Hematopoietic multipotent progenitor cell treated with erythropoietin and hydrocortisone succinate and interleukin-3 and kit ligand, for 17 days (in vitro differentiated cells): ENCODE measurements at places on chromosomes 11 and 22.

- DNase-seq = peak; percentile 6
These were observed 109.3 kb downstream of the GGTLC2 start for GRCh38 chr22:22753526-22754267.

GRCh38 chr11:117144477-117145392 lies 648 bp downstream of the PAFAH1B2 start:
- DNase-seq = peak; percentile 73

GRCh38 chr11:103055221-103055890 lies 36.6 kb downstream of the DCUN1D5 start:
- DNase-seq = peak; percentile 38

- DNase-seq = no peak
These were observed 8.2 kb downstream of the ZP1 start for GRCh38 chr11:60875366-60876167.

DNA sequence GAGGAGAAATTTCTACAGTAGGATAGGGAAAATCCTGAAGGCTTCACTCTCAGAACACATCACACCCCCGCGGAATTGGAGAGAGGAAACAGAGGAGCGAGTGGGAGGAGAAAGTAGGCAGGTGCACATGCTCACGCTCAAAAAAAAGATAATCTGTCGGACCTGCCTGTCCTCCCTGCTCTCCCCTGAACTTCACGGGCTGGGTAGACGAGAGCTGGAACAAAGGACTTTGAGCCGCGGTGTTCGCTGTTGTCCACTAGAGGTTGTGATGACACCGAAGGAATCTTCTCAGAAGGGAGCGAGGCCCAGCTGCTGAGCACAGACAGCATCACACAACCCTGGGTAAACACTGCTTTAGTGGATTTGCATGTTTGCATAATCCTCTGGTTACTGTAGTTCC lies 5.0 kb downstream of the SEZ6L start:
- DNase-seq = no peak

GRCh38 chr11:36288442-36289225 lies 590 bp downstream of the COMMD9 start:
- DNase-seq = no peak

- DNase-seq = no peak
These were observed 131.6 kb downstream of the ETS1 start for GRCh38 chr11:128455766-128456165.

DNA sequence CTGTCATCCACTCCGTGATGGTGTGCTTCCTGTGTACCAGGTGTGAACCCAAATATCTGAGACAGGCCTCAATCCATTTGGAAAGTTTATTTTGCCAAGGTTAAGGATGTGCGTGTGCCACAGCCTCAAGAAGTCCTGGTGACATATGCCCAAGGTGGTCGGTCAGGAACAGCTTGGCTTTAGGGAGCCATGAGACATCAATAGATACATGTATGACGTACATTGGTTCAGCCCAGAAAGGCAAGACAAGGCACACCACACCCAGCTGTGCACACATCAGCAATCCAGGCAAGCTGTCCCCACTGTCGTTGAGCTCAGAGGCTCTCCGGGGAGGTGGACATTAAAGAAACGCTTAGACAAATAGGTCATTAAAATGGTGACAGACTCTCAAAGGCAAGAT lies 56.8 kb upstream of the SHANK2 start:
- DNase-seq = no peak

- DNase-seq = no peak
These were observed 79.3 kb downstream of the MICAL2 start for GRCh38 chr11:12189543-12190235.

DNA sequence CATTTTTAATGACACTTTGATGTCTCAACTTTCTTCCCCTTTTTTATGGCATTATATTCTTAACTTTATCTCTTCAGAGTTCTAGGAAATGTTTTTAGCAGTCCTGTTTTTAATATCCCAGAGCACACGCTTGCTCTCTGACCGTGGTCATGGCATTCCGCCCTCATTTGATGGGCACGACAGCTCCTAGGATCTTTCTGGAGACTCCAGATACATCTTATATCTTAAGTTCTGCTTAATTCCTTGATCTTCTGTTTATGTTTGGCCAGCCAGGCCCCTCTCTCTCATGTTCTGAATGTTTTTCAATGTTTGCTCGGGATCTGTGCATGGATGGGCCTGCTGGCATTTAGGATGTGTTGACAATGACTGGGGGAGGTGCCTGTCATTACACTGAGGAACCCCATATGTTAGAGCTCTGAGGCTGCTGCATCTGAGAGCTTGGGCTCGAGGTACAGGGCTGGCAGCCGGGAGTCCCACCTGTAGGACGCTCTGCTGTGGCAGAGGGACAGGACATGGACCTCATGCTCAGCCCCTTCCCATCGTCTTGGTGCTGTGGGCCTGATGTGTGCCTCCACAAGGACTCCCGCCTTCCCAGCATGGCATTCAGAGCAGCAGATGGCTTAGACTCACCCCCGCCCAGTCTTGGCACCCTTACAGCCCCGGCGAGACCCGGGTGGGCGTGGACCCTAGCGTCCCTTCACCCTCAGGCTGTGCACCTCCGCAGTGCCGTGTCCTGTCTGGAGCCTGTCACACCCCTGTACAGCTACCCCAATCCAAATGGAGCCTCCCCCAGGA lies 75.0 kb downstream of the CDKN1C start:
- no peak for DNase-seq

DNA sequence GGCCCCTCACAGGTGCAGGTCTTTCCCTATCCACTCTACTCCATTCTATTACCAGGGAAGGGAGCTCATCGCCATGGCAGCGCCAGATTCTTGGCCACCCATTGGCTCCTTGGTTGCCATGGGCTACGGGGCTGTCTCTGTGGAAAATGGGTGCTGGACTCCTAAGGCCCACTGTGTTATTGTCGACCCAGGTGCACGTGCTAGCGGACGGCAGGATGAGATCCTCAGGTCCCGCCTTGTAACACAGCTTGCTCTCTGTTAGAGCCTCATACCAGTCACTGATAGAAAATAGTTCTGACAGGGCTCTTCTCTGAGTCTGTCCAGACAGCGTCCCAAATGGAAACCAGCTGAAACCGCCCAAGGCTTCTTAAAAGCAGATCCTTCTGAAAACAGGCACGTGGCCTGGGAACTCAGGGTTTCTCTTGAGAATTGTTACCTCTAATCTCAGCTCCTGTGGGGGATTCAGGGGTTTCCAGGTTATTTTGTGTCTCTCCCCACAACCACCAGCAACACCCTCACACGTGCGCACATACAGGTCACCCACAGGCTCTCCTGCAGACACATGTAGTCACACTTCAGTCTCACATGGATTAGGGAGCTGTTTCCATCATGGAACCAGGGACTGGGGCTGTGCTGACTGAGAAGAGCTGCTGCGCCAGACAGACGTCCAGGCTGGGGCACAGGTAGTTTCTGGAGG lies 1.5 kb downstream of the TUB start:
- no peak for DNase-seq

DNA sequence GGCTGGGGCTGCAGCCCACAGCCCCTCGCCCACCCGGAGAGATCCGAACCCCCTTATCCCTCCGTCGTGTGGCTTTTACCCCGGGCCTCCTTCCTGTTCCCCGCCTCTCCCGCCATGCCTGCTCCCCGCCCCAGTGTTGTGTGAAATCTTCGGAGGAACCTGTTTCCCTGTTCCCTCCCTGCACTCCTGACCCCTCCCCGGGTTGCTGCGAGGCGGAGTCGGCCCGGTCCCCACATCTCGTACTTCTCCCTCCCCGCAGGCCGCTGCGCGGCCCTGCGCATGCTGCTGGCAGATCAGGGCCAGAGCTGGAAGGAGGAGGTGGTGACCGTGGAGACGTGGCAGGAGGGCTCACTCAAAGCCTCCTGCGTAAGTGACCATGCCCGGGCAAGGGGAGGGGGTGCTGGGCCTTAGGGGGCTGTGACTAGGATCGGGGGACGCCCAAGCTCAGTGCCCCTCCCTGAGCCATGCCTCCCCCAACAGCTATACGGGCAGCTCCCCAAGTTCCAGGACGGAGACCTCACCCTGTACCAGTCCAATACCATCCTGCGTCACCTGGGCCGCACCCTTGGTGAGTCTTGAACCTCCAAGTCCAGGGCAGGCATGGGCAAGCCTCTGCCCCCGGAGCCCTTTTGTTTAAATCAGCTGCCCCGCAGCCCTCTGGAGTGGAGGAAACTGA lies 731 bp downstream of the GSTP1 start:
- DNase-seq = no peak

- DNase-seq = no peak
These were observed 7.8 kb downstream of the IFT27 start for GRCh38 chr22:36768141-36768540.

DNA sequence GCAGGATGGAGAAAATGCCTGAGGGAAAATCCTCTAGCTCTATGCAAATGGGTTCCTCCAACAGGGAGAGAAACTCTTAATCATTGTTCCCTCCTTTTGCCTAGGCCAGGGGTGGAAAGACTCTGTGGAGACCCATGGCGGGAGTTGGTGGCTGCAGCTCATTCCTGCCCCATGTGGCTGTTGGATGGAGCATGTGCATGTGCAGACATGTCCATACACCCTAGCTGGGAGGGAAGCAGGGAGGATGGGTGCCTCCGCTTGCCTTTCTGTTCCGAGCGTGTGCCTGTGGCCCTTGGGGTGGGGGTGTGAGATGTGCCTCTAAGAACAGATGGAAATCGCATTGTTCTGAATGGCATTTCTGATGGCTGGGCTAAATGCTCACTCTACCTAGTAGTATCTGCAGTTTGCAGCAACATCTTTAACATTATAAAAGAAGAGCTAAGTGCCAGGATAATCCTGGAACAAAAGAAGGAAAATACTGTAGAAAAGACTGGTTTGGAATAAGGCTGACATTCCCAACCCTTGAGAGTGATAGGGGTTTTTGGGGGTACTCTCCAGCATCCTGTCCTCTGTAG lies 31.7 kb downstream of the METTL15 start:
- no peak for DNase-seq

DNA sequence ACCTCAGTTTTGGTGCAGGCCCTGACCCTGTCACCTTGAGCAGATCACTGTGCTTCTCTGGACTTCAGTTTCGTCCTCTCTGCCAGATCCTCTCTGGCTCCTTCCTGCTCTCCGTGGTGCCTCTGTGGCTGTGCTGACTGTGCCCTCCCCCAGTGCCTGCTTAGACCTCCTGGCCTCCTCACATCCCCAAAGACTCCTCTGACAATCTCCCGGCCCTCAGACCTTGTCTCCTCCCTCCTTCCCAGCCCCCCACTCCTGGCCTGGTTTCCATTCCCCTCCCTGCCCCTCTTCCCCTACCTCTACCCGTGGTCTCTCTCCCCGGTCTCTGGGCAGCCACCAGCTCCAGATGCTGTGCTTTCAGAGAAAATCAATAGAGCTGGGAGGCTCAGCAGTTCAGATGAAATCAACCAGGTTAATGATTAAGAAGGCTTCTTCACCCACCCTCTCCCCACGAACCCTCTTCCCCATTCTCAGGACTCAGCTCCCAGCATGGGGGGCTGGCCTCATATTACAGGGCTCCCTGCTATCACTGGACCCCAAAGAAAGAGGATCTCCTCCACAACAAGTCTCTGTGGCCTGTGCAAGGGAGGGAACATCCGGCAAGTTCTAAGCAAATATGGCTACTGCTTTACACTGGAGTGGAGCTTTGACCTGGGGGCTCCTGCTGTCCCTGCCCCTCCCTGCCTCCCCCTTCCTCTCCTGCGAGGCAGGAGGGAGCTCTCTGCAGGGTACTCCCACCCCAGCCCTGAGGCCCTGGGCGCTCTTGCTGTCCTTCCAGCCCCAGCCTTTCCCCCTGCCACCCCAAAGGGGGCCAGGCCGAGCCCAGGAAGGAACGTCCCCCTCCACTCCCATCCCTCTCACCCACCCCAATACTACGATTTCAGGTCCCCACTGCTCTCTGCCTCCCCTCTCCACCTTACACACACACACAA lies 8.5 kb downstream of the BACE1-AS start:
- DNase-seq = no peak

DNA sequence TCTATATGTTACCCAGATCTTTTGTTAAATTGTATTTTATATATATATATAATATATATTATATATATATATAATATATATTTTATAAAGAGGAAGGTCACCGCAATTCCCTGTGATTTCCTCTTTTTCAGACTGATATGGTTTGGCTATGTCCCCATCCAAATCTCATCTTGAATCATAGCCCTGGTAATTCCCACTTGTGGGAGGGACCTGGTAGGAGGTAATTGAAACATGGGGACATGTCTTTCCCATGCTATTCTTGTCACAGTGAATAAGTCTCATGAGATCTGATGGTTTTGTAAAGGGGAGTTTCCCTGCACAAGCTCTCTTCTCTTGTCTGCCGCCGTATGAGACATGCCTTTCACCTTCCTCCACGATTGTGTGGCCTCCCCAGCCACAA lies 157.6 kb downstream of the RAB38 start:
- no peak for DNase-seq

DNA sequence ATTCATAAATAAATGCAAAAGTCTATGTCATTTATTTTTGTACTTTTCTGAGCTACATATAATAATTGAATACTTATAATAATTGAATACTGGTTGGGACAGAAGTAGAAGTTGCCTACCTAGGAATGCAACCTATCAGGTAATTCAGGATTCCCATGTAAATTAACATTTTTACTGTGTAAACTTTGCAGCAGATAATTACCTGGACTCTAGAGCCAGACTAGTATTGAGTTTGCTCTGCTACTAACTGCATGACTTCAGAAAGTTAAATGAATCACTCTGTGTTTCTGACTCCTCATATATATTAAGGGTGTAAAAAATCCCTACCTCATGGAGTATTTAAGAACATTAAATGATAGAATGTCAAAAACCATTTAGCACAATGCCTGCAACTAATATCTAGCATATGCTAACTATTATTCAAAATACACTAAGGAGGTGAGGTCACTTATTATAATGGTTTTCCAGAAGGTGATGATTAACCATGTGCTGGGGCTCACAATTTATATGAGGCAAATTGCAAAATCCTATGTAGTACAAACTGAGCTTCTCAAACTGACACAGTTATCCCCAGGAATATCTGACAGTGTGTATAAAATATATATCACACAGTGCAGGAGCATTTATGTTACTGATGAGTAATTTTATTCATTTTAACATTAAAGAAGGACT lies 138.1 kb upstream of the ANO3 start:
- DNase-seq = no peak

- DNase-seq = peak; percentile 19
These were observed 7.8 kb upstream of the TMEM216 start for GRCh38 chr11:61384271-61385242.

GRCh38 chr11:29018631-29019030 lies 910.4 kb downstream of the METTL15 start:
- DNase-seq = no peak

DNA sequence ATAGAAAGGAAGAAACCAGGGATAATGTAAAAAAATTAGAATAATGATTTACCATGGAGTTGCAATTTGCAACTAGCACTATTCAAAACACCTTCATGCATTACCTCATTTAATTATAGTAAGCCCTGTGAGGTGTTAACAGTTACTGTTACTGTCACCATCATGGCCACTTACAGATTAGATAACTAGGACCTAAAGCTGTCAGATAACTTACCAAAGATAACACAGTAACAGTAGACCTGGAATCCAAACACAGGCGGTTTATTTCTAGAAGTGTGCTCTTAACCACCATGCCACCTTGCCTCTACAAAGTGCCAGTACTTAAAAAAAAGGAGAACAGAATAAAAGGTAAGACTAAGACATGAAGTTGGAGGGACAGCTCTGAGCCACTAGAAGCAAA lies 11.1 kb upstream of the LARGE1 start:
- no peak for DNase-seq
